ENCODE measurements at places on chromosomes 1 and 21.

DNA sequence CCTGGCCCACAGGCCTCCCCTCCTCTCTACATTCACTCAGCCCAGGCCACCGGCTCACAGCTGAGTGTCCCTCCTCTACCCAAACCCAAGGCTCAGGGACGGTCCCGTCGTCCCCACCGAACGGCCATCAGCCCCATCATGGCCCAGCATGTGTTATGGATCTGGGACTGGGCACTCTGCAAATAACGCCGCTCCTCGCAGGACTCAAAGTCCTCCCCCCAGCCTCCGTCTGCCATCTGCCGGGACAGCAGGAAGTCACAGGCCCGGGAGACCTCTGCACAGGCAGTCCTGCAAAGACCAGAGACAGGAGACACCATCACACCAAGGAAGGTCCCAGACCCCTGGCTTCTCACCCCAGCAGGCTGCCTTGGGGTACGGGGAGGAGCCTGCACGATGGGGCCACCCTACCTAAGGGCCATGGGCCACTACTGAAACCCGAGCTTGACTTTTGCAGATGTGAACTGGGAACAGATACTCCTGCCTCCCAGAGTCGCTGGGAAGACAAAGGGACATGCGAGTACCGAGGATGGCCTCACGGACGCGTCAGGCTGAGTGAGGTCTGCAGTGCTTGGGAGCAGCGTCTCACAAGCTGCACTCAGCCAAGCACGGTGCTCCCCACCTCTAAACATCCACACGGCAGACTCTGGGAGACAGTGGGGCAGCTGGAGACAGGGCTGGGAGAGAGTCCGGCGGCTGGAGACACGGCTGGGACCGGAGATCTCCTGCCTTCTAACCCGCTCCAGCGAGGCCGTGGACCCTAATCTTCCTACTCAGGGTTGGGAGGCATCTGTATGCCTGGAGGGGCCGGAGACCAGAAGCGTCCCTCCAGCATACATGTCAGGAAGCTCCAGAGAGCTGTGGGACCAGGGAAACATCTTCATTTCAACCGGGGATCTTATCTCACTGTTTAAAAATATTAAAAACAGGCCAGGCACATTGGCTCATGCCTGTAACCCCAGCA lies 10.4 kb upstream of the SPATC1L start:
- no peak for DNase-seq

- peak; percentile 89 for DNase-seq
Observed at GRCh38 chr1:14968251-14968851, 185.2 kb upstream of the TMEM51 start.

GRCh38 chr1:94146273-94146672 lies 25.3 kb upstream of the ABCA4 start:
- no peak for DNase-seq

GRCh38 chr1:190144650-190145049 lies 333.0 kb downstream of the BRINP3 start:
- no peak for DNase-seq

- no peak for DNase-seq
Observed at GRCh38 chr21:23963454-23963853, 1643.8 kb downstream of the MRPL39 start.

- DNase-seq: no peak
Observed at GRCh38 chr1:7967196-7967595, 5.7 kb downstream of the PARK7 start.

DNA sequence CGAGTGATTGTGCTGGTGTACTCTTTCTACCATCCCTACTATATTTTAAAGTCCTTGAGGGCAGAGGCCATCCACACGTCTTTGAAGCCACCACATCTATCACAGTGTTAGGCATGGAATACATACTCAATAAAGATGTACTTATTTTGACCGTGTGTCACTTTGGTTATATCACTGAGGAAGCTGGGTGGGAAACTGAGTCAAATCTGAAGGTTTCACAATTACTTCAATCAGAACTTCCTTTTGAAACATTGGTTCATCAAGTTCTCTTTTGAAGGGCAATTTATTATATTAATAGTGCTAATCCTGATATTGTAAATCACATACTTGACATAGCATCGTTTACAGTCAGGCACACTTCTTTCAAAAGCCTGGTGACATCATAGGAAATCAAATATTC lies 53.3 kb upstream of the ATP1B1 start:
- no peak for DNase-seq

DNA sequence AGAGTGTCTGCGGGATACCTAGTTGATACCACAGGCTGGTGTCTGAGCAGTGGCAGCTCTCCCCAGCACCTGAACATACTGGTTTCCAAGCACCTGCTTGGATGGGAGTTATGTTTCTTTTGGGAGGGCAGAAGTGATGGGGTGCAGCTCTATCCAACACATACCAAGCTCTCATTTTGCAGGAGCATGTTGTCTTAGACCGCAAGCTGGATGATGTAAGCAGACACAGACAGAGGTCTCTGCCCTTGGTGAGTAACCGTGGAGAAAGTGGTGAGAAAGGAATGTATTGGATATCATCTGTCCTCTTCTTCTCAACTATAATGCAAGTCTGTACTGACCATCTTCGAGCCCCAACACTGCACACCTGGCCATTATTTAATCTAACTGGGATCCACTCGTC lies 37.4 kb downstream of the ZNF496 start:
- no peak for DNase-seq

- DNase-seq: no peak
Observed at GRCh38 chr21:18716578-18717138, 313.1 kb upstream of the TMPRSS15 start.

DNA sequence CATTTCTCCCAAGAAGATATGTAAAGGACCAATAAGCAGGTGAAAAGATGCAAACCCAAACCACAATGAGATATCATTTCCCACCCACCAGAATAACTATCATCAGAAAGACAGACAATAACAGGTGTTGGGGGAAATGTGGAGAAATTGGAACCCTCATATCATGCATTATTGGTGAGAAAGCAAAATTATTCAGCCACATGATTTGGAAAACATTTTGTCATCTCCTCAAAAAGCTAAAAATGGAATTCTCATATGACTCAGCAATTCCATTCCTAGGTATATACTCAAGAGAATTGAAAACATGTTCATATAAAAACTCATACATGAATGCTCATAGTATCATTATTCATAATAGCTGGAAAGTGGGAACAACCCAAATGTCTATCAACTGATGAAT lies 25.1 kb upstream of the RNF186 start:
- DNase-seq: no peak

- no peak for DNase-seq
Observed at GRCh38 chr1:93531193-93531592, 83.3 kb downstream of the FNBP1L start.

DNA sequence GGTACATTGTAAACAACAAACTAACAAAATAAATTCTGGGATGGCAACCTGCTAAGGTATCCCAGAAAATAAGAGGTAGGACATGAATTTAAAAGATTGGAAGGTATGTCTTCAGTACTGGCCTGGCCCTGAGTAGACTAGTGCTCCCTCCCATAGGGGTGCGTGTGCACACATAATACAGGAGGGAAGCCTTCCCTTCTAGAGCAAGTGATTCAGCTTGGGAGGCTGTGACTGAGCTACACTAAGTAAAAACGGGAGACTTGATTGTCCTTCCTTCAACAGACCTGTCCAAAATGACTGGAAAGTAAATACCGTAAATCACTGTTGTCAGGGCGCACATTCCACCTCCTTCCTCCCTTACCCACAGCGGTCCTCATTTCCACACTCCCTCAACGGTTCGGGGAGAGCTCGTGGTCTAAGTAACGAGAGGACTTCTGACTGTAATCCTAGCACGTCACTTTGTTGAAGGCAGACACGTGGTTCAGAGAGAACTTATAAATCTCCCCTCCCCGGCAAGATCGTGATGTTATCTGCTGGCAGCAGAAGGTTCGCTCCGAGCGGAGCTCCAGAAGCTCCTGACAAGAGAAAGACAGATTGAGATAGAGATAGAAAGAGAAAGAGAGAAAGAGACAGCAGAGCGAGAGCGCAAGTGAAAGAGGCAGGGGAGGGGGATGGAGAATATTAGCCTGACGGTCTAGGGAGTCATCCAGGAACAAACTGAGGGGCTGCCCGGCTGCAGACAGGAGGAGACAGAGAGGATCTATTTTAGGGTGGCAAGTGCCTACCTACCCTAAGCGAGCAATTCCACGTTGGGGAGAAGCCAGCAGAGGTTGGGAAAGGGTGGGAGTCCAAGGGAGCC lies at the start of gene TGFB2:
TSS of gene TGFB2 (plus strand) at position 523 of the 859 bp plus-strand sequence. CDS start 1,366 bp downstream, outside the sequence.
- peak; percentile 77 for DNase-seq

DNA sequence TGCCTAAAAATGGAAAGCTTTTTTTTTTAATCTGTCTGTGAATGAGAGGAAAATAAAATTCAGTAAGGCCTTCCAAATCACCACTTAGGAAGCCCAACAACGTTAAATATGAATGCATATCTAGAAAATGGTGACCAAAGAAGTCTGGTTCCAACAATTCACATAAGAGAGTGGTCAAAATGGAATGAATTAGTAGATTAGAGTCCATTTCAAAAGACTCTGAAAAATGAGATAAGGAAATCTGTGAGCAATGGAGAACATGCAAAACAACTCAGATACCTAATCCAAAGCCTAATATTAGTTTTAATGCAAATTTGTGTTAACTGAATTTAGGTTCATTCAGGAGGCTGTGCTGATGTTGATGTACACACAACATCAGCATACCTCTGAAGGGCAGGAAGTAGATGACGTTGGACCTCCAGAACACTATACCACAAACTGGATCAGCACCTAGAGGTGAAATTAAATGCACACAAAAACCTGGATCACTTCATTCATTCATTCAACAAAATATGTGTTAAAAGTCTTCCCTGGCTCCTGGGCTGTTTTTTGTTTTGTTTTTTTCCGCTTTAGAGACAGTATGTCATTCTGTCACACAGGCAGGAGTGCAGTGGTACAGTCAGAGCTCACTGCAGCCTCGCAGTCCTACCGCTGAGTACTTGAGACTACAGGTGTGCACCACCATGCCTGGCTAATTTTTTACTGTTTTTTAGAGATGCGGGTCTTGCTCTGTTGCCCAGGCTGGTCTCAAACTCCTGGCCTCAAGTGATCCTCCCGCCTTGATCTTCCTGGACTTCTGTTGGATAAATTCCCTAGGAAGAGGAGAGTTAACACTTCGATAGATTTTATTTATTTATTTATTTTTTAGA lies 4.9 kb upstream of the BRWD1 start:
- no peak for DNase-seq

DNA sequence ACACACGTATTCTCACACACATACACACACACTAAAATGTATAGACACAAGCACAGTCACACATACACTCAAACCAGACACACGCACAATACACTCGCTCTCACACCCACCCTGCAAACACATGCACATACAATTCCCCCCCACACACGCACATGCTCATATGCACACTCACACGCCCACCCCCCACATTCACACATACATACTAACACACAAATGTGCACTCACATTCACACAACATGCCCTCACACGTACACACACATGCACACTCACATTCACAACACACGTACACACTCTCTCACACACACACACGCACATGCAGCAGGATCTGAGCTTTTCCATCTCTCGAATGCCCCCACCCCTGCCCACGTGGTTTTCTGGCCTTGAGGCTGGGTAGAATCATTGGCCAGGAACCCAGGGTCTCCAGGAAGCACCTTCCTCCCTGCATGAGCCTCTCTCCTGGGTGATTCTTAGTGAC lies 589.7 kb downstream of the PTPRU start:
- no peak for DNase-seq

DNA sequence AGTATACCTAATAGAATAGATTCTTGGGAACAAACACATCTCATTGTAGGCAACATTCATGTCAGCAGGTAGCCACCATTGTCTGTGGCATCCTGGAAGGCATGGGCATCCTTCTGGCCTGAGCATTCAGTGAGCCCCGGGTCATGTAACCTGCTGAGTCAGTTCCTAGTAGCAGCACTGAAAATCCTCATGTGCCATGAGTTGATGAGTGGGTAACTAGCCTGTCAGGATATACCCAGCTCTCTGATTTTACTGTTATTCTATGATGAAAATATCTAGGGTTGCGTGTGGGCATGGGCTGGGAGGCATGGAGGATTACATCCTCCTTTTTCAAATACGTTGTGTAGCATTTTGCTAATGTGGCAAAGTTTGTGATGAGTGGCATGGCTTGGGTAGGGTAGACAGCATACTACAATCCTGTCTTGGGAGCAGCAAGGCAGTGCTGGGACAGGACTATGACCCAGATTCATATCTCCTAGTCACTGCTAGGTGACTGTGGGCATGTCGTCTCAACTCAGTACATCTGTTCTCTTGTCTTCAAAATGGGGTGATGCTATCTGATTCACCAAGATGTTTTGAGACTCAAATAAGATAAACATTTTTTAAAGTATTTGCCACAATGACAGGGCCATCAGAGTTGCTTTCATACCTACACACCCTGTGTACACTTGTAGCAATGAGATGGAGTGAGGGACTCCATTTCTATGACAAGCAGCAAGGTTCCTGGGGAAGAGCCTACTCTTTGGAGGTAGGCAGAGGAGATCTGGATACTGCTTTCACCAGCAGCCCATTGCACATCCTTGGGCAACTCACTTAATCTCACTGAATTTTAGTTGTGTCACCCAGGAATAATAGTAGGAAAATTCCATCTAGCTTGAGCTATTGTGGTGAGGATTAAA lies 62.5 kb downstream of the CD58 start:
- DNase-seq: no peak

- no peak for DNase-seq
Observed at GRCh38 chr1:34412598-34413370, 236.1 kb downstream of the C1orf94 start.

All from pons (tissue), 1 donor.